Psoas muscle (tissue), 8 donors: ENCODE measurements at places on chromosomes 6 and 20.

DNA sequence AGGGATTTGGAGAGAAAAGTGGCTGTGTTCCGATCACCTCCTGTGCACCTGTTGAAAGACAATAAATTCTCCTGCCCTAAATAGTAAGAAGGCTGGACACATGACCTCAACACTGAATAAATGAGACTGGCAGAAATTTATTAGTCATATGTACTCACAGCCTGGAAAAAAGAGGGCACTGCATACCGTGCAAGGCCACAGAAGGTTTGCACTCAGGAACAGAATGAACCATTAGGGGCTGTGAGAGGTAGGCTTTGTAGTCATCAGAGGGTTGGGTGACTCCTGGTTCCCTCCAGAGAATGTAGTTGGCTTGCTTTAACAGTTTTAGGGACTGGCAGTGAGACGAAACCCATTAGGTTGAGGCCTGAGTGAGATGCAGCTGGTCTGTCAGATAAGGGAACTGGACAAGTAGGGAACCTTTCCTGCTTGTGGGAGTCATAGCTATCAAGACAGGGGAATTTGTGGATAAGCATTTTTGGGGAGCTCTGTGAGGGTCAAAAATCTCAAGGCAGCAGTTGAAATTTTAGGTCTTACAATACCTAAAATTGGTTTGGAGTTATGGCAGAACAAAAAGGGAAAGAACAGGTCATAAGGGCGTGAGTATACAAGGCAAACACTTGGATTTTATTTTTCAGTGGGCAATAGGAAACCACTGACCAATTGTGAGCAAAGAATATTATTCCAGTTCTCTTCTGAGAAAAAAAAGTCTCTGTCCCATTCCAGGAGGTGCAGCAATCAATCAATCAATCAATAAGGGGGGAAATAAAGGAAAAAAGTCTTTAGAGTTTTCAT, 67.9 kb upstream of the BTN3A2 start:
- no peak for DNase-seq

DNA sequence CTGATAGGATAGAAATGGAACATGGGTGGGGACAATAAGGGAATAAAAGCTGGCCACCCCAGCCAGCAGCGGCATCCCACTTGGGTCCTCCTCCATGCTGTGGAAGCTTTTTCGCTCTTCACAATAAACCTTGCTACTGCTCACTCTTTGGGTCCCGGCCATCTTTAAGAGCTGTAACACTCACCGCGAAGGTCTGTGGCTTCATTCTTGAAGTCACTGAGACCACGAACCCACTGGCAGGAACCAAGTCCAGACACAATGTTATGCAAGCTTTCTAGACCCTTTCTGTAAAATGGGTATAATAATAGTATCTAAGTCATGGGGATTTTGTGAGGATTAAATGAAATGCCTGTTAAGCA, 48.9 kb upstream of the EZR start:
- DNase-seq, result no peak

DNA sequence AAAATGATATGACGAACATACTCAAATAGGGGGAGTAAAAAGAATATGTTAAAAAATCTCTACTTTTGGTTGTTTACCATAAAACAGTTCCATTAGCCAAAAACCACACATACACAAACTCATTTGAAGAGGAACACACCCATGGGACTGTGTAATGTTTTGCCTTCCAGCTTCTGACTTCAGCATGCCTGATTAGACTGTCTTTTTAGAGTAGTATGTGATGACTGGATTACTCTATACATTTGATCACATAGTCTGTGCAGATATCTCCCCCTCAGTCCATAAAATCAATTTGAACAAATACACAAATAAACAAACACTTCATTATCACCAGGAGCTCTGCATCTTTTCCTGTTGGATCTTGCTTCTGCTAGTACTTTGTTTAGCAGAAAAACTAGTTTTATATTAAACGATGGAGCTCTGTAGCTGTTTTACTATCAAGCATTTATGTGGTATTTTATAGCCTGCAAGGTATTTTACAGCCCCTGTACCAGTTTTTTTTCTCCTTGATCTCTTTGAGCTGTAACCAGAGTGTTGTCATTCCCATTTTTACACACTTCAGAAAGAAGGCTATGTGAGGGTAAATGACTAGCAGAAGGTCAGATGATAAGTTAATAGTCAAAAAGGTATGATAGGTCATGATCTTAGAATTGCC, 866.5 kb upstream of the MAP3K7 start:
- DNase-seq, result no peak

GRCh38 chr6:145705561-145705960, 29.8 kb downstream of the EPM2A start:
- DNase-seq, result no peak

- DNase-seq, result no peak
Measured at GRCh38 chr6:127496471-127496870, 22.7 kb downstream of the MTCL3 start.

DNA sequence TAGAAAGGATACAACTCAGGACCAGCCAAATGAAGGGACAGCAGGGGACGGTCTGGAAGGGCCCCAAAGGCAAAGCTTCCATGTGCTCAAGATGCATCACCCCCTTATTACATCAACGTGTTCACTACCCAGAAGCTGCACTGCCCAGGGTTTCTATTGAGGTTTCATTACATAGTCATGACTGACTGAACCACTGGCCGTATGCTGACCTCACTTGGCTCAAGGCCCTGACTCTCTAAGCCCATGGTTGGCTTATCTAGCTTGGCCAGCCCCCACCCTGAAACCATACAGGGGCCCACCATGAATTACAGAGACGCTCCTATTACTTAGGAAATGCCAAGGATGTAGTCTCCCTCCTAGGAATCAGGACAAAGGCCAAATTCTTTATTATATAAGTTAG, 179.4 kb downstream of the FOXC1 start:
- no peak for DNase-seq

DNA sequence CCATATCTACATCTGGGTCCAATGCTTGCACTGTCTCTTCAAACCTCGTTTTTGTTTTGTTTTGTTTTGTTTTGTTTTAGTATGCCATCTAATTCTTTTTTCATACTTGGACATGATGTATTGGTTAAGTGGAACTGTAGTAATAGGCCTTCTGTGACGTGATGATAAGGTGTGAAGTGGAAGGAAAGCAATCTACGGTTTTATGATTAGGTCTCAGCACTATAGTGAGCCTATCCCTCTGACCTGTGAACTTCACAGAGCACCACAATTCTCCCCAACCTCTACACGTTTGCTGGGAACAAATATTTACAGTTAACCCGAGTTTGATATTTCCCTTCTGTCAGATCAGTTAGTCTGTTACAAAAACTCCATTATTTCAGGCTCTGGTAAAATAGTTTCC, 19.1 kb upstream of the SLC24A3 start:
- DNase-seq, result no peak
